ENCODE measurements at places on chromosomes 6 and 20. TPM values are rescaled to one million over a fixed set of nuclear protein-coding genes. Genes with fewer than 3 reads are reported as not detected.

Gene SUMO4
- 7.9 TPM for total RNA-seq

Gene STMN3
- total RNA-seq = 49.4 TPM

Gene SLC52A3
- not detected for total RNA-seq

Gene SDCBP2
- 1.4 TPM for total RNA-seq

Gene C4A
- 3.0 TPM for total RNA-seq

GRCh38 chr20:57129303-57129702 lies 137.1 kb downstream of the BMP7 start:
- H3K27me3 ChIP-seq = peaks cover 7% of the 10 kb centered on the region
- no peak overlapping the region for H3K27ac ChIP-seq
- H3K4me3 ChIP-seq = no peak overlapping the region
- H3K4me1 ChIP-seq = peaks cover 9% of the 10 kb centered on the region
- no peaks in the 10 kb centered on the region for H3K36me3 ChIP-seq
- DNase-seq = no peak

DNA sequence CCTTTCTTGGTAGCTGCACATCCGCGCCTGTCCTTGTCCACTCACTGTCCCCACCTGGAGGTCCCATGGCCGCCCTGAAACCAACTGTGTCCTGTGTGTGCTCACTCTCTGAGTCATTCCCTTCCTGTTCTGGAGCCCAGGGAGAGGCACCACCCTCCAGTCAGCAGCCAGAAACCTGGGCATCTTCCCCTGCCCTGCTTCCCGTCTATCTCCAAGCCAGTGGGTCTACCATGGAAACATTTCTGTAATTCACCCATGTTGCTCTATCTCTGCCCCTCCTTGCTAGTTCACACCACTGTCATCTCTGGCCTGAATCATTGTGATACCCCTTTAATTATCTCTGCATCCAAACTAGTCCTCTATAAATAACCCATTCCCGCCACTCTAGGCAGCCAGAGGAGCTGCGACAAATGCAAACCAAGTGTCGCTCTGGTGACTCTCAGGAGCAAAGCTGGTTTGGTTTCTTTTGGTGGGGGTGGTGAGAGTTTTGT lies 28.8 kb upstream of the SYNJ2 start:
- no peak for DNase-seq
- no peak overlapping the region for H3K4me3 ChIP-seq
- H3K27me3 ChIP-seq = peaks cover 25% of the 10 kb centered on the region
- H3K36me3 ChIP-seq = no peaks in the 10 kb centered on the region
- H3K27ac ChIP-seq = no peak overlapping the region
- no peaks in the 10 kb centered on the region for H3K4me1 ChIP-seq

GRCh38 chr6:4776131-4776492 lies at the start of gene CDYL:
Gene CDYL (plus strand): TSS chr6:4776404. CDS start chr6:4776784, 380 bp downstream.
- H3K27me3 ChIP-seq = peaks cover 32% of the 10 kb centered on the region
- peaks cover 20% of the 10 kb centered on the region for H3K36me3 ChIP-seq
- peak within 1 kb of the TSS; percentile 81 for H3K4me3 ChIP-seq
- peak; percentile 84 for DNase-seq
- peaks cover 41% of the 10 kb centered on the region for H3K4me1 ChIP-seq
- peak within 1 kb of the TSS; percentile 87 for H3K27ac ChIP-seq
